ENCODE measurements at places on chromosomes 3 and 15. TPM values are rescaled to one million over a fixed set of nuclear protein-coding genes. Genes with fewer than 3 reads are reported as not detected.
A peak's percentile ranks its signal among the peaks of the same experiment; 100 is the strongest.

DNA sequence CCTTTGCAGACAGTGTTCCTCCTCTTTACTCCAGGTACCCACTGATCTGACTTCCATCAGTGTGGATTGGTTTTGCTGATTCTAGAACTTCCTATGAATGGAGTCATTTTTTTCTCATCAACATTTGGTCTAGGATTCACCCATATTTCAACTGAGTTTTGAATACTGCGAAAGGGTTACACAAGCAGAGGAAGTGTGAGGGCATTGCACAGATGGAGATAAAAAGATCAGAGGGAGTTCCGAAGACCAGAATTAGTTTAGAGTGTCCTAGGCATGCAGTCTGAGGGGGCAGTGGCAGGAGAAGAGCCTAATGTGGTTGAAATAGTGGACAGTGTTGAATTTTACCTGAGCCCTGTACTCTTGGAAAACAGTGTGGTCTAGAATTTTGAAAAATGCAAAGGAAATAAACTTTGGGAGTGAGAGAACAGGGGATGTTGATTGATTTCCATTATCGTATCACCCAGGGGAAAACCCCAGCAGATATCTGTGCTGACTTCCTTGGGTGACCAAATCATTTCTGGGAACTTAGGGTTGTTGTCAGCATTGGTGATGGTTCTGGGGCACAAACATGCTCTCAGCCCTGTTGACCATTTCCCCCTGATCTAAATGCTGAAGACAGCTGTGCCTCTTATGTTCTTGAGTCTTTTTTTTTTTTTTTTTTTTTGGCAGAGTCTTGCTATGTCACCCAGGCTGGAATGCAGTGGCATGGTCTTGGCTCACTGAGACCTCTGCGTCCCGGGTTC is 327.4 kb upstream of the LRRFIP2 start:
- no peak for DNase-seq

- DNase-seq = no peak
Measured at GRCh38 chr3:9820946-9821345, 10.9 kb downstream of the TTLL3 start.

DNA sequence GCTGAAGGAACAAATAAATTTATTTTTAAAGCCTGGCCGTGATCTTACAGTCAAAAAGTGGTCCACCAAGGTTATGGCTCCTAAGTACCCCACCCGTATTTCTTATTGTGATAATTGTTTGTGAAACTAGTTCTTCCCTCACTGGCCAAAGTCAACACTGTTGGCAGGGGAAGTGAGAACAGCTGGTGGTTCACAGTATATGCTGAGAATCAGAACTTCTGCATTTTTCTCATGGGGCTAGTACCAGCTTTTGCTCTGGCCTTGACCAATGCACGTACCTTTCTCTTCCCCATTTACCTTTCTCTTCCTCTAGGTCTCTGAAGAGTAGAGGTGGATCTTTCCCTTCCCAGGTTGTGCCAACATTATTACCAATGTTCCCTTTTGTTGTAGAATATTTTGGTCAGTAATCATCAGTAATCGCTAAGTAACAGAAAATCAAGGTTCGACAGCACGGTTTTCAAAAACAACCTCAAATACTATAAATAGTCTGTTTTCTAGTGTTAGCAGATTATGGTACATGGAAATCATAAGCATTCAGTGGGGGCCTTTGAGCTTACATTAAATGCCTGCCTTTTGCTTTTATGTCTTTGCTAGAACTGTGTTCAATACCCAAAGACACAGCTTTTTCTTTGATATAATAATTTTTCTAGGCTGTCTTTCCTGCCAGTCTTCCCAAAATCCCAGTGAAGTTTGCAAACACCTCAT is 268.0 kb downstream of the LPP start:
- no peak for DNase-seq

GRCh38 chr3:155069729-155070128 is 10.4 kb upstream of the MME start:
- DNase-seq = no peak

DNA sequence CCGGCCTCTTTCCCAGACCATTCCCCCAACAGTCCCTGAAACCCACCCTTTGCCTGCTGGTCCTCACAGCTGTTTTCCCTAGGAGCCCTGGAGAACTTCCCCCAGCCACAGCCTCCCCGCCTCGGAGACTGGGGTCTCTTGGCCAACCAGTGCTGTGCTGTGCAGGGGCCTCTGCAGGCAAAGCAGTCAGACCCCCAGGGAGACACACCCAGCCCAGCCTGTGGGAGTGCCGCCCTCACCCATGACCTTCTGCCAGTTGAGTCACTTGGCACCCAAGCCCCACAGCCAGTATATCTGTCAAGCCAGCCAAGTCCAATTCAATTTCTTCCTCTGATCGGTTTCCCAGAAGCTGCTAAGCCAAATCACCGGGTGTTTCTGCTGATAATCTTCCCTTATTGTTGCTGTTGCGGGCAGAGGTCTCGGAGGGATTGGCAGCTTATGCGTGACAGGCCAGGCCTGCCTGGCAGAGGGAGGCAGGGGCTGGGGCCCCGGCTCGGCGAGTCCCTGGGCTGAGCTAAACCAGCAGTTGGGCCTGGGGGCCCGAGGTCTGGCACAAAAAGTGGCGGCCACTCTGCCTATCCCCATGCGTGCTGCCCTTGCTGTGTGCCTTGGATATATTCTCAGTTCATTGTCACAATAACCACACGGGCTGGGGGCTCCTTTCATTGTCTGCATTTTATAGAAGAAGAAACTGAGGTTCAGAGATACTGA is 65.6 kb upstream of the SLC6A1 start:
- DNase-seq = no peak

GRCh38 chr15:54150255-54150654 is 172.0 kb downstream of the UNC13C start:
- no peak for DNase-seq

- DNase-seq = peak; percentile 34
Measured at GRCh38 chr15:84878504-84878903, 6.0 kb upstream of the SLC28A1 start.

GRCh38 chr3:134680796-134681521 is 30.1 kb upstream of the KY start:
- DNase-seq = no peak

DNA sequence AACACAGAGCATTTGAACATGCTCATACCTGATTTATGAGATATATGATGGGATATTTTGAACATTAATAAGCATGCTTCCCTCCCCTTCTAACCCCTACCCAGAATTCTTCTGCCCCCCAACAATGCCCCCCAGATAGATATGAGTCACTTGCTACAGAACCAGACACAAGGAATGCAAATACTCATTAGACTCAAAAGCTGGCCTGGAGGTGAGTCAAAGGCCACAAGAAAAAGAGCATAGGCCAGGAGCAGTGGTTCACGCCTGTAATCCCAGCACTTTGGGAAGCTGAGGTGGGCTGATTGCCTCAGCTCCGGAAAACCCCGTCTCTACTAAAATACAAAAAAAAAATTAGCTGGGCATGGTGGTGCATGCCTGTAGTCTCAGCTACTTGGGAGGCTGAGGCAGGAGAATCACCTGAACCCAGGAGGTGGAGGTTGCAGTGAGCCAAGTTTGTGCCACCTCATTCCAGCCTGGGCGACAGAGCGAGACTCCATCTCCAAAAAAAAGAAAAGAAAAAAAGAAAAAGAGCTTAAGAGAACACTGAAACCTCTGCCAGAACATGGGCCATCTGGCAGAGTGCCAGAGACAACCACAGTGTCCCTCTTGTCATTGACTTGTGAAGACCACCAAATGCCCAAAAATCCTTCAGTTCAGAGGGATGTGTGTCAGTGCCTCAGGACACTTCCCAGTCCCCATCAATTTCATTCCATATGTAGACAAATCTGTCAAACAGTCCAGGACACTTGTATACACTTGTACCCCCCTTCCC is 3.9 kb upstream of the SH3GL3 start:
- DNase-seq = no peak

- no peak for DNase-seq
Measured at GRCh38 chr3:81270603-81271379, 490.7 kb downstream of the GBE1 start.

GRCh38 chr3:52036222-52036694 is 20.1 kb downstream of the DUSP7 start:
- DNase-seq = no peak

- no peak for DNase-seq
Measured at GRCh38 chr3:27716309-27716708, 5.8 kb downstream of the EOMES start.

DNA sequence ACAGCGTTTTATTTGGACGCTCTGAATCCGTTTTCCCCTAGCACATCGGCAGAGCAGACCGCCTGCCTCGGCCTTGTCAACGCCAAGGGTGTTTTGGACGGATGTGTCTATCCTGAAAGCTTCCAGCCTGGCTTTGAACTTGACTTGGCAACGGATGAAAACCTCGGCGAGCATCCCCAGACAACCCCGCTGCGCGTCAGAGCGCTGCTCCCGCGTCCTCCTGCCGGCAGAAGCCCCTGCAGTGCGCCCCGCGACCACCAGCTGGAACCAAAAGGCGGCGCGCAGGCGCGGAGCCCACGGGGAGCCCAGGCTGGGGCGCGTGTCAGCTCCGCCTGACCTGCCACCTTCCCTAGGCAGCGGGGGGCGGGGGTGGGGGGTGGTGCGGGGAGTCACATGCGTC is 26.2 kb upstream of the ARL8B start:
- DNase-seq = no peak

UCN2 gene
- total RNA-seq = not detected

GPR171 gene
- total RNA-seq = 188 TPM

DUOX1 gene
- 0.11 TPM for total RNA-seq

TFRC gene
- total RNA-seq = 687 TPM

WDR6 gene
- total RNA-seq = 167 TPM

DUT gene
- 397 TPM for total RNA-seq

SGO1 gene
- 19.4 TPM for total RNA-seq
